ENCODE measurements at places on chromosomes 12 and 14. TPM values are rescaled to one million over a fixed set of nuclear protein-coding genes. Genes with fewer than 3 reads are reported as not detected.

- no peak for DNase-seq
- no peak overlapping the region for H3K4me3 ChIP-seq
- H3K4me1 ChIP-seq, result peaks cover 17% of the 10 kb centered on the region
- no peaks in the 10 kb centered on the region for H3K36me3 ChIP-seq
- H3K27ac ChIP-seq, result no peak overlapping the region
These were observed 30.4 kb downstream of the CCDC92 start for GRCh38 chr12:123942238-123942653.

GRCh38 chr12:58496411-58497190 is 423.7 kb downstream of the LRIG3 start:
- H3K4me3 ChIP-seq, result no peak overlapping the region
- no peaks in the 10 kb centered on the region for H3K27me3 ChIP-seq
- no peak overlapping the region for H3K27ac ChIP-seq
- no peak for DNase-seq

GRCh38 chr14:59161561-59162175 is 26.8 kb upstream of the DAAM1 start:
- H3K27me3 ChIP-seq, result no peaks in the 10 kb centered on the region
- peak overlapping the region; percentile 6 for H3K4me3 ChIP-seq
- no peaks in the 10 kb centered on the region for H3K36me3 ChIP-seq
- no peak for DNase-seq

GRCh38 chr14:67311868-67312267 is 47.7 kb downstream of the ATP6V1D start:
- no peak overlapping the region for H3K4me3 ChIP-seq
- peaks cover 52% of the 10 kb centered on the region for H3K36me3 ChIP-seq
- no peak for DNase-seq
- H3K4me1 ChIP-seq, result no peaks in the 10 kb centered on the region
- H3K27me3 ChIP-seq, result no peaks in the 10 kb centered on the region
- H3K27ac ChIP-seq, result no peak overlapping the region

DNA sequence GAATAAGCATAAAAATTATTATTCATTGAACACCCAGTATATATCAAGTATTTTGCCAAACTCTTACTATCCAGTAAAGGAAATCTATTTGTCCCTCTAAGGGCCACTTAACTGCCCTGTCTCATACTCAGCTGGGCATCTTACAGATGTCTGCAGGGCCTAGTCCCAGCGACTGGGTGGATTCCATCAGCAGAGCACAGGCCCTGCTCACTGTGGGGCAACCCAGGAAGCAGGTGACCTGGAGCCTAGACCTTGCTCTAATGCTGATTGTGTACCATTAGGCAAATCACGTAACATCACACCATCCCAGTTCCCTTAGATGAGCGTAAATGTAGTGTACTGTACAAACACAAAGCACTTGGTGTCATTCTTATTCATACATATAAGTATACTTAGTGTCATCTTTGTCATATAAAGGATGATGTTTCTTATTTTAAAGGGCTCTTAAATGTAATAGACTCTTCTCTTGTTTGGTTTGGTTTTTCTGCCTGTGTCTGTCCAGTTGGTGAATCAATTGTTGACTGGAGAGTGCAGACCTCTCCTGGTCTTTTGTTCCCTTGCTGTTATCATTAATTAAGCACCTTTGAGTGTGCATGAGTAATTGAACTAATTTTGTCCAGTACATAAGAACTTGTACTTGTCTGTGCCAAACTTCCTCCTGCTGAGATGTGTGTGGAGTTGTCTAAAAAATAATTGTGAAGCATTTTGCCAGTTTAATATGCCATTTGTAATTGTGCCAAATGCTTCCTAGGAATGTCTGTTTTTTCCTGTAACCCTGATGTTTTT is 49.3 kb downstream of the RAB35 start:
- H3K4me3 ChIP-seq, result no peak overlapping the region
- H3K27ac ChIP-seq, result no peak overlapping the region
- H3K36me3 ChIP-seq, result no peaks in the 10 kb centered on the region
- H3K27me3 ChIP-seq, result no peaks in the 10 kb centered on the region
- no peaks in the 10 kb centered on the region for H3K4me1 ChIP-seq

DNA sequence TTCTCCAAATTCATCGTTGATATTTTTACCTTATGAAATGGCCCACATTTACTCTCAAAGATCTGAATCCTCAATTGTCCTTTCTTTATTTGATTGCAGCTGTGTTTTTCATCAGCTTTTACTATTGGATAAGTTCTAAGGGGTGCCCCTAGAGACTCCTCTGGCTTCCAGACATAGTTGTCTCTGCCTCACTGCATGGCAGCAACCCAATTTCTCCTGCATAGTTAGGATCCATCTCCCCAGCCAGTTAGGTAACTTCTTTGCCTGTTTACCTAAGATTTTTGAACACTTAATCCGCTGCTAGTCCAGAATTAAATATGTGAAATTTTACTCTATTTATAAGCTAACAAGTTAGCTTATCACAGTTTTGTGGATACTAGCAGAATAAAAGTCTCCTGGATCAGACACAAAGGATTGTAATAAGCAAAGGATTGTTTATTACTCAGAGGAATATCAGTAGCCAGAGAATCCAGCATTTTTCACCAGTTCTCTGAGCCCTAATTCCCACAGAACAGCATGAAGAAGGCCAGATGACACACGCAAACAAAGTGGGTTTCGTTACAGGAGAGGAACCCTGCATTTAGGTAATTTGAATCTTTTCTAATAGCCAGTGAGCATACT is 101.1 kb downstream of the BBS10 start:
- H3K4me3 ChIP-seq, result no peak overlapping the region
- peaks cover 8% of the 10 kb centered on the region for H3K4me1 ChIP-seq
- no peaks in the 10 kb centered on the region for H3K27me3 ChIP-seq
- H3K27ac ChIP-seq, result no peak overlapping the region

- H3K4me3 ChIP-seq, result peak overlapping the region; percentile 56
- DNase-seq, result peak; percentile 44
- H3K27ac ChIP-seq, result no peak overlapping the region
- H3K27me3 ChIP-seq, result peaks cover 15% of the 10 kb centered on the region
- H3K36me3 ChIP-seq, result no peaks in the 10 kb centered on the region
These were observed 1.2 kb downstream of the KIF26A start for GRCh38 chr14:104139460-104140212.

The CCDC184 gene
- 0.76 TPM for polyA plus RNA-seq

The CARMIL3 gene
- 0.08 TPM for polyA plus RNA-seq

Data from heart left ventricle (tissue), 16 donors.